ENCODE measurements at places on chromosomes 7 and 10.
A peak's percentile ranks its signal among the peaks of the same experiment; 100 is the strongest.

- DNase-seq: no peak
Measured at GRCh38 chr10:69939481-69939880, 113.2 kb upstream of the MACROH2A2 start.

DNA sequence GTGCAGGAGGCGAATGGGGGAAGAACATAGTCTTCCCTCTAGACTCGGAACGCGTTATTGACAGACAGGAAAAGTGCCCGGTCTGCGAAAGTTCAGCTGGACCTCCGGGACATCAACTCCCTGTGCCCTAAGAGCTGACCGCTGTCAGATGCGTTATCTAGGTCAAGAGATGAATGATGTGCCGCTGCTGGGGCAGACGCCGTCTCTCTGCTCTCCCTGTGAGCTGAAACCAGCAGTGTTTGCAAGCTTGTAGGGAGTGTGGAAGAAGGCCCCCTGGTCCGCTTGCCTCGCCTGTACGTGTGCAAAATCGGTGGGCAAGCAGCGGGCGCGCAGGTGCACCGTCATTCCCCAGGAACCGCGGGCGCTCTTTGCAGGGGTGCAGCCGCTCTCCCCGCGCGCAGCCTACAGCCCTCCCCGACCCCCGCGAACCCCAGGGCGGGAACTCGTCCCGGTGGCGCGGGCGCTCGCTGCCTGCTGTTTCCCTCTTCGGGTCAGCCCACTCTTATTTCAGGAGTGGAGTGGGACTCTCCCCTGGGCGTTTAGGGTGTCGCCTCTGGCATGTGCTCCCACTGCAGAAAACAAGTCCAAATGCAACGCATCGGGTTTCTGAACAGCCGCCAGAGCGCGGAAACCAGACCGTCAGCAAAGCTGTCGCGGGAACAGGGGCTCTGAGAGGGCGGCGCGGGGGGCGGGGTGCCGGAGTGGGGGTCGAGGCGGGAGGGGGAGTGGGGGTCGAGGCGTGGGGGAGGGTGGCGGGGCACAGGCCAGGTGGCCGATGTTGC is 1.8 kb upstream of the PFKFB3 start:
- no peak for DNase-seq

- DNase-seq: peak; percentile 72
Measured at GRCh38 chr7:47945261-47946015, 2.8 kb downstream of the PKD1L1 start.

DNA sequence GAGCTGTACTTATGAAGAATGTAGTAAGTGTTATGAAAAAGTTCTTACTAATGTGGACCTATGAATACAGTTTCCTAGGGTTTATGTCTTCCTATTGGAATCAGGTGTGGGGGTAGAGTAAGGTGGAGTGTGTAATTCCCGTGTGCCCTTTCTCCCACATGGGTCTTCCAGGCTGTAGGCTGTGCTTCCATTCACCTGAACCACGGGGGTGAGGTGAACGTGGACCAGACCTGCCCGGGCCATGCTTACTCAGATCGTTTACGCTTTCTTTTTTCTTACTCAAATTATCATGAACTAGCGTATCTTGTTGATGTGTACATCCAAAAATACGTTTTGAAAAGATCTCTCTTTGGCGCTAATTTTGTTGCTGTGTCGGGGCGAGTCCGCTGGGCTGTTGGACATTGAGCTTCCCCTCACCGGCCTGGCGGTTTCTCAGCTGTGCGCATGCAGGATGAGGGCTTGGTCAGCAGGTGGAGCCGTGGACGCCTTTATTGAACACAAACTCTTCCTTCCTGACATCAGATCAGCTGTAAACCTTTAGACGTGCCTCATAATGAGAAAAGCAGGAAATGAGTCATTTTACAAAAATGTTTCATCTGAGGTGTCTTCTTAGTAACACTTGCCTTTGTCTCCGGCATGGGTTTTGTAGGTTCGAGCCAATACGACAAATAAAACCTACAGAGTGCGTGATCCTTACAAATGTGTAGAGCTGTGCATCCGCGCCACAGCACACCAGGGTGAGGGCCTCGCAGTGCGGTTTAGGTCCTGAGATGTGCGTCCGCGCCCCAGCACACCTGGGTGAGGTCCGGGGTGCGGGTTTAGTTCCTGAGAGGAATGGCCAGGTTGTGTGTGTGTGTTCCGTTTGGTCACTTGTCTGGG is 53.8 kb downstream of the WDR37 start:
- peak; percentile 2 for DNase-seq

- DNase-seq: peak; percentile 45
Measured at GRCh38 chr10:51092402-51092801, 18.1 kb downstream of the PRKG1 start.

DNA sequence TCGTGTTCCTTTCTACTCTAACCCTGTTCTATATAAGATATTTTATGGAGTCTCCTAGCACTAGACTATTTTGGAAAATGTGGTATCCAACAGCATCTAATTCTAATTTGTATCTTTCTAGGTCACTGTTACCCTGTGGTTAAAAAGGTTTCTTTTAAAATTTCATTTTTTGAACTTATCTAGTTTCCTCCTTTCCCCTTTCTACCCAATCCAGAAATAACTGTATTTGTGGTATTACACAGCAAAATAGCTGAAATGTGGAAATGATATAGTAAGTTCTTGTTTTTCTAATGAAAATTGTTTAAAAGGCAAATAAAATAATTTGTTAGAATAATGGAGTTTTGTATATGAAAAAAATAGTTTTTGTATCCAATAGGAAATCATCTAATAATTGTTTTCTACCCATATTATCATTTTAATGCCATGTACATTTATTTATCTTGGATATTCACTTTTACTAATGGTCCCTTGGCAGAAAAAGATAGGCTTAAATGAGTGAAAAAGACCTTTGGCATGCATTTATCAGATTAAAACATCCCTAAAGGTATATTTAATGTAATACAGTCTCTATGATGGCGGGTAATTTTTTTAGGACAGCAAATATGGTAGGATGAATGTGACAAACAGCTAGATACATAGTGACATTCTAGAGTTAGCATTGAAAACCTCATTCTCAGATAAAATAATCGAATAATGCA is 175.5 kb upstream of the PLXDC2 start:
- no peak for DNase-seq

DNA sequence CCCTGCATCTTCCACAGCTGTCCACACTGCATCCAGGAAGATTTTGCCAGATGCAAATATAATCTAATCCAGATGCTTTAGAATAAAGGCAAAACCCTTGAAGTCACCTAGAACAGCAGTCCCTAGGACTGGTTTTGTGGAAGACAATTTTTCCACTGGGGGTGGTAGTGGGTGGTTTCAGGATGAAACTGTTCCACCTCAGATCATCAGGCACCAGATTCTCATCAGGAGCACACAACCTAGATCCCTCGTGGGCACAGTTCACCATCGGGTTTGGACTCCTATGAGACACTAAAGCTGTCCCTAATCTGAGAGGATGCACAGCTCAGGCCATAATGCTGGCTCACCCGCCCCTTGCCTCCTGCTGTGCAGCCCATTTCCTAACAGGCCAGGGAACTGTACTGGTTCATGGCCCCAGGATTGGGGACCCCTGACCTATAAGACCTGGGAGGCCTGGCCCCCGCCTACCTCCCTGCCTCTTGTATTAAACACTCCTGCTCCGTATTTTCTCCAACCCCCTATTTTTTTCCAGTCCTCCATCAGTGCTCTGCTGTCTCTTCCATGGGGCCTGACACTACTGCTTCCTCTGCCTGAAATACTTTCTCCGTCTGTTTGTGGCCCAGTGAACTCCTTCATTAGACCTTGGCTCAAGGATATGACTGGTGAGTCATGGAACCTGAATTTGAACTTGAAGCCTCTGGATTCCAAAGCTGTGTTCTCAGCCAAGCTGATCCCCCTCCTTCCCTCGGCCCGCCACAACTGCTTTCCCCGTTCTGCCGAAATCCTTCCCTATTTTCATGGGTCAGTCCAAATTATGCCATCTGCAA is 79.9 kb upstream of the RHEB start:
- peak; percentile 65 for DNase-seq

DNA sequence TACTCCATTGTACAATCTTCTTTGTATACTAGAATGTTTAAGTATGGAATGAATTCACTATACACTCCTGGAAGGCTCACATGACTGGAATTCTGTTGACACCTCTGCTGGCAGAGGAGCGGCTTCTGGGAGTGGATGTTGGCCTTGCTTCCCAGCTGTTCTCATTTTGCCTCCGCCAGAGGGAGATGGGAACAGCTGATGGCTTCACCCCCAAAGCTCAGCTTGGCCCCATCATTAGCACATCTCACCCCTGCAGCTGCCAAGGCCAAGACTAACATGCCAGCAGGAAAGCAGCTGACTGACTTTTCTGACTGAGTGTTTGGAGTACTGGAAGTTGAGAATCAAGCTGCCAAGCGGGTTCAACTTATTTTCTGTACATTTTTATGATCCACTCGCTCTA is 15.1 kb downstream of the ADAM12 start:
- DNase-seq: no peak

DNA sequence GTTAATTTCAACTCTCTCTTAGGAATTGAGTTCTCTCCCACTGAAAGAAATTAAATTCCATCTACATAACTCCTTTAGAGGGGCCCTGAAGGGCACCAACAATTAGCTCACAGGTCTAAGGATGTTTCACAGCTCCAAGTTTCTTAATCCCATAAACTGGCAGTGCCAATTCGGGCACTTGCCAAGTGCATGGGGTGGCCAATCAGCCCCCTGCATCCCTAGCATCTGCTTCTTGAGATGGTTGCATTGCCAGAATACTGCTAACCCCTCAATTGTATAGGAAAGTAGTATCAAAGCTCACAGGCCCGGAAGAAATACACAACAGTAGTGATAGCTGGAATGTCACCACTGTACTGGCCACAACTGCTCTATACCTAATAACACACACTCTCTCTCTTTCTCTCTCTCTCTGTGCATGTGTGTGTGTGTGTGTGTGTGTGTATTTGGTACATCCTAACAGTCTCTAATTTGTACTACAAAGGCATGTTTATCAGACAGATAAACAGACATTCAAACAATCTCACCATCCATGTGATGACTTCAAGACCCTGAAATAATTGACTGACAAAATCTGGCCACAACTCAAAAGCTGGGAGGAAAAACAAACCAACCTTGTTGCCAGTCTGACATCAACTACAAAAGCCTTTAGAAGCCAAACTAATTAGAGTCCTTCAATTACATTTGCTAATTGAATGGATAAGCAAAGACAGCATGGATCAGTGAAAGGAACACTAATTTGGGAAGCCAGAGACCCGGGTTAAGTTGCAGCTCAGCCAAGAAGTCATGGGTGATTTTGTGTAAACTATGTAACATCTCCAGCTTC is 27.8 kb downstream of the HIBADH start:
- peak; percentile 79 for DNase-seq

GRCh38 chr10:116194061-116194460 is 78.9 kb downstream of the GFRA1 start:
- DNase-seq: no peak

DNA sequence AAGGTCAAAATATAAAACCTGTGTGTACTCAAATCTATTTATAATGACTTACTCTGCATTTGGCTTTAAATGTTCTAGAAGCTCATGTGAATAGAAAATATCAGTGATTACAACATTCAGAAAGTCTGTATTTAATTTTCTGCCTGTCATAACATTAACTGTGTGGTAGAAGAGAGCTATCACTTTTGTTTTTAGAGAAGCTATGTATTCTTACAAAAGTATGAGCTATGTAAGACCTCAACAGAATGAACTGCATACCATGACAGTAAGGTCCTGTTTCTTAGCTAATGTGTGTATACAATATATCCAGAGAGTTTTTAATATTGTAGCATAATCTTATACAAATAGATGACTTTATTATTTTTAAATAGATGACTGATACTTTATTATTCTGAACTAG is 61.5 kb downstream of the PTN start:
- no peak for DNase-seq

DNA sequence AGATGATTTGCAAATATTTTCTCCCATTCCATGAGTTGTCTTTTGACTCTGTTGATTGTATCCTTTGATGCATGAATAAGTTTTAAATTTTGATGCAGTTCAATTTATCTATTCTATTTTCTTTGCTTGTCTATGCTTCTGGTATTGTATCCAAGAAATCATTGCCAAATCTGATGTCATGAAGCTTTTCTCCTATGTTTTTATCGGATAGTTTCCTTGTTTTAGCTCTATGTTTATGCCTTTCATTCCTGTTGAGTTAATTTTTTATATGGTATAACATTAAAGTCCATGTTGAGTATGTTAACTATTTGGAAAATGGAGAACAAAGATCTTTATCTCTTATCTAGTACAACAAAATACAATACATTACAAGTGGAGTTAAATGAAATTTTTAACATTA is 27.6 kb upstream of the VPS41 start:
- no peak for DNase-seq
